AG04450 (cell line): ENCODE measurements at places on chromosomes 2 and 18.

DNA sequence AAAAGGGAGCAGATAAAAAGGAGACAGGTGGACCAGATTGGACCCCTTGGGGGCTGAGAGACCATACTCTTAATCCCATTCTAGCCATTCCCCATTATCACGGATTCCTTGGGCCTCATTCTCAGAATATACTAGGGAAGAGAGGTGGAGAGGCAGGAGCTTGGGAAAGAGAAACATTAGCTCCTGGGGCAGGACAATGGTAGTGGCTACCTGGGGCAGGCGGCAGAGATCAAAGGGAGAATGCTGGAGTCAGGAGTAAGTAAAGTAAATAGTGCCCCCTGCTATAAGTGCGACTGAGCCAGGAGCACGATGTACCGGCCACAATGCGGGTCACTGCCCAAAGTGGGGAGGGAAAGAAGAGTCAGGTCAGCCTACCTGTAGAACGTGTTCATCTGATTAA is 20.4 kb upstream of the IHH start:
- no peak for DNase-seq

GRCh38 chr2:60885683-60886082 is 4.3 kb downstream of the REL start:
- no peak for DNase-seq

DNA sequence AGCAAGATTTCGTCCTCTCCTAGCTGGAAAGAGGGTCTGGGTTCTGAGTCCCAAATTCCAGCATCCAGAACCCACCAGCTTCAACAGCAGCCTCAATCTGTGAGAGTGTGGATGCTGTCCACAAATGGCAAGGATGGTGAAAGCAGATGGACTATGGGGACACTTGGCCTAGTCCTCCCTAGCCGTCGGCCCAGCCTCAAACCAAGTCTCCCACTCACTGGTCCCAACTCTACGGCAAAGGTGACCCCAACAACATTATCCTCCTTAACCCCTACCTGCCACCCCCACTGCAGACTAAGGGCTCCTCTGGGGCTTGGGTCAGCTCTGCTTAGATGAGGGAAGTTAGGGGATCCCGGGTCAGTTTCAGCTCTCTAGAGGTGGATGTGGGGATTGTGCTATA is 57.3 kb downstream of the TNS1 start:
- no peak for DNase-seq

DNA sequence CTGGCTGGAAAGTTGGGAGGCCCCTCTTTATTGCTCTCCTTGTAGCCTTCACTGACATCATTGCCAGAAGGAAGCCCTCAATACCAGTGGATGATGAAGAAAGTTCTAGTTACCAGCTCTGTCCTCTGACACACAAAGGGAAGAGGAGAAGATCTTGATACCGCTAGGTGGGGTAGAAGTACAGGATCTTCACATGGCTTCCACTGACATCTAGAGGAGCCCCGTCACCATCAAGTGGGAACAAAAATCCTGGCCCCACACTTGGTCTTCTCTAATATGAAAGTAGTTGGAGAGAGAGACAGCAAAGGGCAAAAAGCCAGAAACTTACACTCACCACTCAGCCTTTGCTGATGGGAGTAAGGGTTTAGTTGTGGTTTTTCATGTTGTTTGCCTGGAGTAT is 12.4 kb downstream of the XIRP2 start:
- DNase-seq = no peak

DNA sequence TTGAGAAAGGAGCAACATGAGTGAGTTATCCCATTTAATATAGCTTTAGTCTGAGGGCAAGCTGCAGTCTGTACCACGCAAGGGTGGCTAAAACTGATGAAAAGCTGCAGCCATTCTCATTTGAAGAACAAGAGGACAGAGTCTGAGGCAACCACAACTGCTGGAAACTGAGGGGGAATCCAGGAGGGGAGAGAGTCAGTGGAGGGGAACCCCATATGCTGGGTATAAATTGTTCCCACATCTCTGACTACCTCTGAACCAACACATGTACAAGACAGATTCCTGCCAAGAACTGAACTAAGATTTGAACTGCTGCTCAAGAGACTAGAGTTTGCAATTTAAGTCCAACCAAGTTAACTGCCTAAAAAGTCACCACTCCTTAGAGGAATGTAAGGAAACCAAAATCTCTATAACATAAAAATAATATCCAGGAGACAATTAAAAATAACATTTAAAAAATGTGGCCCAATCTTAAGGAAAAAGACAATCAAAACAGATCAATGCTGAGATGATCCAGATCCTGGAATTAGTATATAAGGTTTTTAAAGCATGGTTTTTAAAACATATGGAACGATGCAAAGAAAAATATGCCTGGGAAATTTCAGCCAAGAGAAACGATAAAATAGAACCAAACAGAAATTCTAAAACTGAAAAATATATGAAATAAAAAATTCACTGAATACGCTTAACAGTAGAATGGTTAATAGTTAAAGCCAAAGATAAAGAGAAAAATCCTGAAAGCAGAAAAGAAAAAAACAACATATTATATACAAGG is 11.2 kb downstream of the CWC22 start:
- DNase-seq = no peak

GRCh38 chr2:185734658-185735057 is 3.9 kb upstream of the FSIP2 start:
- no peak for DNase-seq

DNA sequence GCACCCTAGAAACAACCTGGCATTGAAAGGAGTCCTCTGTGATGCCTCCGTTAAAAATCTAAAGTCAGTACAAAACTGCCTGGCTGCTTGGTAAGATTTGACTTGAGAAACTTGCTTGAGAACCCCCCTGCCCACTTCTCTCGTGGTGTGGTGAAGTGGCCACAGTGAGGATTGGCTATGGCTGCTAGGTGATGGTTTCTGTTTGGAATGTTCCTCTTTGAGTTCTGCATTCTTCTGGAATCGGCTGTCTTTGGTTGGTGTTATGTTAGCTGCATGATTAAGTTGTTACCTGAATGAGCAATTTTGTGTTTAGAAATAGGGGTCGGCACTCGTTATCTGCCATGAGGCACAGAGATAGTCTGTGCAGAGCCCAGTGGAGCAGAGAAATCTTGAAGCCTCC is 21.7 kb upstream of the SAG start:
- no peak for DNase-seq

GRCh38 chr2:23788100-23788499 is 138.8 kb downstream of the ATAD2B start:
- no peak for DNase-seq

GRCh38 chr2:29618024-29618423 is 303.4 kb downstream of the ALK start:
- DNase-seq = no peak

- no peak for DNase-seq
Observed at GRCh38 chr18:22433956-22434355, 16.2 kb upstream of the CTAGE1 start.

GRCh38 chr2:207658156-207658555 is 33.0 kb upstream of the METTL21A start:
- no peak for DNase-seq

DNA sequence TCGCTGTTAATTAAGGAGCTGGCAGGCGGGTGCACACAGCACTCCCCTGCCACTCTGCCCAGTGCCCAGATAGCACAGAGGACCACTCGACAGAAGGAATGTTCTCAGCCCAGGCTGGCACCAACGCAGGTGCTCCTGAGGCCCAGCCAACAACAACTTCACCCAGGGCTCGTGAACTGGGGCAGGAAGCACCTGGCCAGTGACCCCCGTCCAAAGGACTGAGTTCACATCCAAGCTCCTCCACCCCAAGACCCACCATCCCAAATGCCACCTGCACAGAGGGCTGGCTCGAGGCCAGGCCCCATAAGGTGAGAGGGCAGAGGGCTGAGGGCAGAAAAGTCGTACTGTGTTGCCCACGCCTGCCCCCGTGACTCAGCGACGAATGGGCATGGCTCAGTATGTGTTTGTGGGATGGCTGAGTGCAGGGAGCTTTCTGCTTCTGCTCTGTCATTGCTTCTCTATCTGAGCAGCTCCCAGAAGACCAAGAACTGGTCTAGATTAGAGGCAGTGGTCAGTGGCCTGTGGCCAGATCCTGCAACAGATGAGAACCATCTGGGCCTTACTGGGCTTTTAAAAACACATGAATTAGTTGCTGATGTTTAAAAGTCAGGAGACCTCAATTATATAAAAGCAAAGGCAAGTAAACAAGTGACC is 68.4 kb downstream of the POLR1A start:
- peak; percentile 84 for DNase-seq

- peak; percentile 78 for DNase-seq
Observed at GRCh38 chr18:67766930-67767329, 250.4 kb upstream of the DSEL start.

GRCh38 chr2:98404556-98405250 is 40.0 kb upstream of the INPP4A start:
- no peak for DNase-seq

DNA sequence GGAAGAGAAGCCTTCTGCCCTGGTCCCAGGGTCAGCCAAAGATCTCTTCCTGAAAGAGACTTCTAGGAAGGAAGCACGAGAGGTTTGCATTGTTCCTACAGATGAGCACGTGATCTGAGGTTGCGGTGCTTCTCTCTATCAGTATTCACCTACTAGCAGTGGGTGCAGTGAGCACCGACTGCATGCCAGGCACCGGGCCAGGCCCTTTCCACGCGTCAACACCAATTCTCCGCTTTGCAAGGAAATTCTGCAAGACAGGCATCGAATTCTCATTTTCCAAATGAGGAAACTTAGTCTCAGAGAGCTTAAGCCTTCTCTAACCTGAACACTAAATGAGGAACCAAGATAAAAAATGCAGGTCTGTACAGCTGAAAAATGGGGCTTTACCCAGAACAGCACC is 151.5 kb upstream of the MYCN start:
- no peak for DNase-seq

DNA sequence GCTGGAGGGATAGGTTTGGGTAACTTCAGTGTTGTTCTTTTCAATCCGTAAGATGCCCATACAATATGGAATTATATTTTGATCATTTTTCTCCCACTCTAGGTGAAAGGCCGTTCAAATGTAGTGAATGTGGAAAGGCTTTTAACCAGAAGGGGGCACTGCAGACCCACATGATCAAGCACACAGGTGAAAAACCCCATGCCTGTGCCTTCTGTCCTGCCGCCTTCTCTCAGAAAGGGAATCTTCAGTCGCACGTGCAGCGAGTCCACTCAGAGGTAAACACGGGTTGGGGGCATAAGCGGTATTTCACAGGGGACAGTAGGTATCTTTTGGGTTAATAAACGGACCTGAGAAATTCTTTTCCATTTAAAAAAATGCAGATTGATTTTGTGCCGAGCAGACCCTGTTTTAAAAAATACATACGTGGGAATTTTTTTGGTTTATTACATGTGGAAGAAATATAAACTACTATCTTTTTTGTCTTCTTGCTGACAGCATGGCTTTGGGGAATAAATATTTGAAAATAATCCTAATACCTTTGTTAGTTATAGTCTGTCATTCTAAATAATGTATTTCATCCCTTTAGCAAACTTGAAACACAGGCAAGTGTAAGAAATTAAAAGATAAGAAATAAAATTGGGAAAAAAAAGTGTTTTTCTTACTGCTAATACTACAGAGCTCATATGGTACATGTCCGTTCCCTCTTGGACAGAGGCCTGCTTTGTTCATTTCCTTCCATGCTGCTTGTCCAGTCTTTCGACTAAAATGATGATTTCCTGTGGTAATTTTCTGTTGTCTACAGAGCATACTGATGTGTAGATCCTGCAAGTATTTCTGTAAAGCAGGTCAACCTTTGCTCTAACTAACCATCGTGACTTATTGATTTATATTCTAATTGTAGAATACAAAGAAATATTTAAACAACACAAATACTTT is 53.3 kb downstream of the ZNF236 start:
- DNase-seq = no peak

- no peak for DNase-seq
Observed at GRCh38 chr18:23645568-23646175, 17.0 kb downstream of the ANKRD29 start.

- no peak for DNase-seq
Observed at GRCh38 chr2:178827111-178827510, 19.9 kb upstream of the TTN start.

GRCh38 chr2:42918041-42918440 is 125.7 kb upstream of the HAAO start:
- no peak for DNase-seq

- no peak for DNase-seq
Observed at GRCh38 chr2:33494877-33495641, 18.6 kb downstream of the RASGRP3 start.

DNA sequence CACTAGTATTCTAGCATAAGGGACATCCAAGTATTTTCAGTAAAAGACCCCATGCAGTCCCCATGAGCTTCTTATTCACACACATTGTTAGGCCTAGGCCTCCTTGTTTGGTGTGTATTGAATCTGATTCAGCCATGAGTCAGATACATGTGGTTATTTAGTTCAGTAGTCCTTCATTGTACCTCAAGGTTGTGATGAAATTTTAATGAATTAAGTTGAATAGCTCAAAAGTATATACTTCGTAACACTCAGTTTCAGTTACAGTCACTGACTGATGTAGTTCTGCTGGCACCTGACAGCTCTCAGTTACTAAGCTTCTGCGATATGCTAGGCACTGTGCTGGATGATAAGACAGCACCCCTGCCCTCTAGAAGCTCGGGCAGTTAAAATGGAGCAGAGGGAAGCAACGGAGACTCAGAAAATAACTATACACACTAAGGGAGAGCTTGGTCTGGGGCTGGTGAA is 86.4 kb downstream of the XRCC5 start:
- DNase-seq = peak; percentile 57

- DNase-seq = peak; percentile 32
Observed at GRCh38 chr2:28717339-28717758, 34.3 kb upstream of the PPP1CB start.

DNA sequence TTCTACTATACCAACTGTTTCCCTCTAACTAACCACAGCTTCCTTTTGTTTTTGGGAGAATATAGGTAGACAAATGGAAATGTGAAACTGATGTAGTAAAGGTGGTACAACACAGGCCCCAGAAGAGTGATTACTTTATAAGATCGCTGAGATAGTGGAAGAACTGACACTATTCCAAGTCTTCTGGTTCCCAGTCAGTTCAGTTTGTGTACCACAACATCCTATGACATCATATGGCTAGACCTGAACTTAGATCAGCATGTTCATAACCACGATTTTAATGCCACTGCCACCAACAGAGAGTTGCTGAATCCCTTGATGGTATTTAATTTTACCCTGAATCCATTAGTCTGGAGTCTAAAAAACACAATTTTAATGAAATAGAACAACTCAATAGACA is 328.9 kb downstream of the GPD2 start:
- no peak for DNase-seq

- DNase-seq = no peak
Observed at GRCh38 chr2:28175028-28175427, 217.6 kb upstream of the FOSL2 start.

GRCh38 chr2:118800736-118801135 is 46.7 kb downstream of the EN1 start:
- no peak for DNase-seq

DNA sequence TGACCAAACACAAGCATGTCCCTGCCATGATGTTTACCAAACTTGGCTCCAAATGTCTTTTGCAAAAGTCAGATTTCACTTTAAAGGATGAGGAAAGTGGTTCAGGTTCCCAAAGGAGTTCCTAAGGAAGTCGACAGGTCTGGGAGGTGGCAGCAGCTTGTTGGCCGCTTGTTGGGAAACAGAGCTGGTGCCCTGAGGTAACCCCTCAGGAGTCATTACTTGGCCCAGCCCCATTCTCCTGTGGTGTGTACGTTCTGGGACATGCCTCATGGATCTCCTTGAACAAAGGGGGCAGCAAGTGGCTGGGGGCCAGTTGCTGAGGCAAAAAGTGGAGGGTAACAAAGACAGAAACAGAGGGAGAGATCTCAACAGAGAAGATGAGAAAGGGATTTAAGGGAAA is 10.9 kb downstream of the TMBIM1 start:
- no peak for DNase-seq

GRCh38 chr2:11354363-11355154 is 10.1 kb upstream of the ROCK2 start:
- DNase-seq = no peak
